Fibroblast of lung (primary cell): ENCODE measurements at places on chromosomes 6 and 20.
A peak's percentile ranks its signal among the peaks of the same experiment; 100 is the strongest.

DNA sequence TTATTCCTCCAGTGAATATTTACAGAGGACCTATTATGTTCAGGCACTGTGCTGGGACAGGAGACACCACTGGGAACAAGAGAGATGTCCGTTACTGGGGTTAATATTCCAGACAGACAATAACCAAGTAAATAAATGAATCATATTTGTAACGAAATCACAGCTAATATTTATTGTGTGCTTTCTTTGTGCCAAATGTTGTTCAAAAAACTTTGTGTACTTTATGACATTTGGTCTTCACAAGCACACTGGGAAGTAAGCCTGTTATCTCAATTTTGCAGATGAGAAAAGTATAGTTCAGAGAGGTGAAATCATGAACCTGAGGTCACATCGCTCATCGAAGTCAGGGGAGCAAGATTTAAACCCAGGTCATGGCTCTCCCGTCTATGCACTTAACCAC, 36.5 kb upstream of the PREX1 start:
- no peak for DNase-seq

DNA sequence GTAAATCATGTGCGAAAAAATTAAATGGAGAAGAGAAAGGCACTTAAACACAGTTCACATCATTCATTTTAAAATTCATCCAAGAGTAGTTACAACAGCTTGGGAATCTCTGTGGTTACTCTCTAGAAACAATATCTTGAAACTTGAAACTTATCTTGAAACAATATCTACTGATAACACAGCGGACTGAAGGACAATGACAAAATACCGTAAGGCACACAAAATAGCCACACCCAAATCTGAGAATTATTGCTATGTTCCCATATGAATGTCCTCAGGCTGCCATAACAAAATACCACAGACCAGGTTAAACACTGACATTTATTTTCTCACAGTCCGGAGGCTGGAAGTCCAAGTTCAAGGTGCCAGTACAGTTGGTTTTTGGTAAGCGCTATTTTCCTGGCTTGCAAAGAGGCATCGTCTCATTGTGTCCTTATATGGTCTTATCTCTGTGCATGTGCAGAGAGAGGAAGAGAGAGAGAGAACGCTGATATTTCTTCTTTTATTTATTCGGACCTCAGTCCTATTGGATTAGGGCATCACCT, 122.5 kb upstream of the BTBD3 start:
- DNase-seq: no peak

- DNase-seq: peak; percentile 77
Measured at GRCh38 chr20:5735845-5736510, 14.2 kb upstream of the SHLD1 start.

GRCh38 chr6:88165087-88165843, 882 bp downstream of the CNR1 start:
- no peak for DNase-seq

GRCh38 chr20:59161721-59162120, 1.9 kb upstream of the ZNF831 start:
- DNase-seq: no peak

- peak; percentile 85 for DNase-seq
Measured at GRCh38 chr6:15322781-15323536, 77.1 kb downstream of the JARID2 start.

- DNase-seq: no peak
Measured at GRCh38 chr20:31565699-31566318, 39.3 kb upstream of the ID1 start.

DNA sequence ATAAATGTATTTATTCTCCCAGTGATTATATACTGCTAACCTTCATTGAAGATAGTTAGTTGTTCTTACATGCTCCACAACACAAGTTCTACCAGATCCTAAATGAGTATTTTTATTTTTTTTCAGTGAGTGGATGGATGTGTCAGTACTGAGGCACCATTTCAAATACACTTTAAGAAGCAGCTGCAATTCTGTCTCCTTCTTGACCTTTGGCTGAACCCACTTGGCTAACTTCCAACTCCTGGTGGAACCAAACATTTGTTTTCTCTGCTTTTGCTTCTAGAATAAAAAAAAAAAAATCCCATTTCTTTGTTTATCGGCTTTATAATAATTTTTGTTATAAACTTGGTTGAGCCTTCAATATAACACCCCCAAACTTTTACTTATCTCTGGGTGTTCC, 458.3 kb upstream of the MAP3K7 start:
- DNase-seq: no peak

DNA sequence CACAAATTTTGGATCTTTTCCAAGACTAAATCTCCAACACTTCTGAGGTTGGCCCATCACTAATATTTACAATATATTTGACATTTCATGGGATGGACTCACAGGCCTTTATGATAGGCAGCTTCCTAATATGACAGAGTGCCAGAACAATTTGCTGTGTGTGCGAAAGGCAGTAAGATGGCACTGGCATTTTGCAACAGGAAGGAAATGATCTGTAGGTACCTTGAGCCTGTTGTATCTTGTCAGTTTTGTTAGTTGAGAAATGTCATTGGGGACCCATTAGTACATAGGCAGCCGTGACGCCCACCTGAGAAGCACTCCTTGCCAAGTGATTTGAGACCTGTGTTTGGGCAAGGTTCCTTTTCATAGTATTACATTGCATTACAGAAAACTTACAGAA, 153.4 kb upstream of the HEY2 start:
- DNase-seq: no peak
